Stomach (tissue), 19 donors: ENCODE measurements at places on chromosomes 5 and 9. TPM values are rescaled to one million over a fixed set of nuclear protein-coding genes. Genes with fewer than 3 reads are reported as not detected.

The IL17B gene
- total RNA-seq, result not detected

The PPP1R26 gene
- 11.6 TPM for total RNA-seq

The FLT4 gene
- total RNA-seq, result 7.0 TPM

The RASEF gene
- total RNA-seq, result 64.8 TPM

The YTHDC2 gene
- total RNA-seq, result 78.0 TPM
